ENCODE measurements at places on chromosomes 5 and 9. TPM values are rescaled to one million over a fixed set of nuclear protein-coding genes. Genes with fewer than 3 reads are reported as not detected.

AMACR gene
- polyA plus RNA-seq = 74.2 TPM

PCDH1 gene
- 27.6 TPM for polyA plus RNA-seq

TLX3 gene
- polyA plus RNA-seq = not detected

RETREG1 gene
- 48.9 TPM for polyA plus RNA-seq

FAT2 gene
- 4.6 TPM for polyA plus RNA-seq

UIMC1 gene
- polyA plus RNA-seq = 41.4 TPM

SPATA6L gene
- 3.1 TPM for polyA plus RNA-seq

TAS2R1 gene
- not detected for polyA plus RNA-seq

All from right renal cortex interstitium (tissue), 3 donors.